ENCODE measurements at places on chromosomes 1 and 21. TPM values are rescaled to one million over a fixed set of nuclear protein-coding genes. Genes with fewer than 3 reads are reported as not detected.

DNA sequence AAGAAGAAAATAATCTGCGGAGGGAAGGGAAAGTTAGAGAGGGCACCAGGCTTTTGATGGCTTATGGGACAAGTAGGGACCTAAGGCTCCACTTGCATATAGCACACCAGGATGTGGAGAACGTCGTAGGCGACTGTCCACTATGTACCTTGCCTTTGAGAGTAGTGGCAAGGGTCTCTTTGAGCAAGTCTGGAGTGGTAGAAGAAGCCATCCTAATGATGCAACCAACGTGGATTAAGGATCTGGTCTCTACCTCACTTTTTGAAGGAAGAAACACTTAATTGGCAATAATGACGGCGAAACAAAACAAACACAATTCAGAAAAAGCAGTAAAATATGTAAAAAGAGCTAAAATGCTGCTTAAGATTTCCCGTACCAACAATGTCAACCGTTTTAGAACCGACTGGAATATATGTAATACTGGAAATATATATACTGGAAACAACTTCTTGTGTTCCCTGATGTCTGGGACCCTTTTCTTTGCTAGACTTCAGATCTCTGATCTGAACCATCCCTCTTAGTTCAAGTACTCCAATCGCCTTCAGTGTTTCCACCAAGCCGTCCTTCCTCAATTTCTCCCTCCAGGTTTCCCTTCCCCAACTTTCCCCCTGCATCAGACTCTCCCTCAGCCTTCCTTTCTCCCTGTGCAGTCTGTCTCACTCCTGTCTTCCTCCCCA is 821 bp upstream of the KHDRBS1 start:
- DNase-seq = no peak

DNA sequence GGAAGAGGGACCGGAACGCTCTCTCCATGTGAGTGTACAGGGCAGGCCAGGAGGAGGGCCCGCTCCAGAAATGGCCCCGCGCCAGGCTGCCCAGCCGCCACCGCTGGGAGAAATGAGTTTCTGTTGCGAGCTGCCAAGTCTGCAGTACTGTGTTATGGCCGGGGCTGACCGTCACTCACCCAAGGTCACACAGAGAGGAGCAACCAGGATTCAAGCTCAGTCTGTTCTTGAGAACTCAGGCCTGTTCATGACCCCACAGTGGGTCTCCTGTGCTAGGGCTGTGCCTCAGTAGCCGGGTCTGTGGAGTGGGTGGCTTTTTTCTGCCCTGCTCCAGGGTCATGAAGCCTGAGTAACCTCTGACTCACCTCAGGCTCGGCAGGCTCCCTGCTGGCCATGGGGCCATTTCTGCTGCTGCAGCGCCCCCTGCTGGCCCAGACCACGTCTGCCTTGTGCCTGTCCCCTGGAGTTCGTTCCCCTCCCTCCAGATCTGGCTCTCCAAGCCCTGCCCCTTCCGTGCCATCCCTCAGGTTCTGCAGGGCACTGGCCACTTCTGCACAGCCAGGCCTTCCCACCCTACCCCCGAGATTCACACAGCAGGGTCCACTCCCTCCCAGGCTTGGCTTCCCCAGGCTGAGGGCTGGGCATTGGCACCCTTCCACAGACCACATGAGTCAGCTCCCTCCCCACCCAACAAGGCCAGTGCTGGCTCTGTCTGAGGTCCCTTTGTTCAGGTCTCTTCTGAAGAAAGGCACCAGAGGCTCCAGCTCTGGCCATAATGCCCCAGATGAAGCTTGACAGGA is 51.8 kb downstream of the EDN2 start:
- peak; percentile 94 for DNase-seq

GRCh38 chr1:202179828-202180750 is 13.5 kb upstream of the LGR6 start:
- DNase-seq = no peak

- no peak for DNase-seq
Observed at GRCh38 chr1:36212782-36213181, 11.5 kb upstream of the THRAP3 start.

RSPH1 gene
- total RNA-seq = not detected

TATDN3 gene
- total RNA-seq = 39.6 TPM

NBPF4 gene
- not detected for total RNA-seq

FAM229A gene
- 0.89 TPM for total RNA-seq

CFHR5 gene
- total RNA-seq = not detected
